ENCODE measurements at places on chromosomes 12 and 14.

- no peak for DNase-seq
Measured at GRCh38 chr14:90609376-90609775, 206.9 kb downstream of the TTC7B start.

DNA sequence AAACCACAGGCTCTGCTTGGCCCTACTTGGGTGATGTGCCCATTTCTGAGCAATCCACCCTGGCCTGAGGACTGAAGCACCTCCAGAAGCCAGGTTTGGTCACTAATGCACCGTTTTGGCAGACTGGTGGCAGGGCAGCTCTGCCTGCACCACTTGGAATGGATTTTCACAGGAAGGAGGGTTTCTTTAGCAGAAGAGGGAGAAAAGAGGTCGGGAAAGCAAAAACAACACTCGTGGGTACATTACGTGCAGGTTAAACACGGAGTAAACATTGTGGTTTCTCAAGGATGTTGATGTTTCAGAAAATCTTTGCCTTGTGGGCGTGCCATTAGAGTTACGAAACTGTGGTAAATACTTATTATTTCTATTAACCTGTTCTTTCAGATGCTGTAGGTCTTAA is 70.8 kb downstream of the KCNA5 start:
- no peak for DNase-seq

GRCh38 chr14:73458183-73458976 is at the start of gene NUMB:
Gene NUMB (minus strand): TSS chr14:73458546. CDS start chr14:73355751, 102,795 bp downstream.
- DNase-seq = peak; percentile 98

GRCh38 chr12:113142173-113142885 is 6.8 kb upstream of the RASAL1 start:
- DNase-seq = peak; percentile 57

- DNase-seq = no peak
Measured at GRCh38 chr12:109182041-109182839, 65.9 kb downstream of the ACACB start.

- no peak for DNase-seq
Measured at GRCh38 chr14:98766818-98767217, 505.2 kb downstream of the BCL11B start.

GRCh38 chr12:93804392-93805179 is 127.4 kb downstream of the CRADD start:
- DNase-seq = no peak

- no peak for DNase-seq
Measured at GRCh38 chr14:90509403-90509802, 112.6 kb downstream of the CALM1 start.

DNA sequence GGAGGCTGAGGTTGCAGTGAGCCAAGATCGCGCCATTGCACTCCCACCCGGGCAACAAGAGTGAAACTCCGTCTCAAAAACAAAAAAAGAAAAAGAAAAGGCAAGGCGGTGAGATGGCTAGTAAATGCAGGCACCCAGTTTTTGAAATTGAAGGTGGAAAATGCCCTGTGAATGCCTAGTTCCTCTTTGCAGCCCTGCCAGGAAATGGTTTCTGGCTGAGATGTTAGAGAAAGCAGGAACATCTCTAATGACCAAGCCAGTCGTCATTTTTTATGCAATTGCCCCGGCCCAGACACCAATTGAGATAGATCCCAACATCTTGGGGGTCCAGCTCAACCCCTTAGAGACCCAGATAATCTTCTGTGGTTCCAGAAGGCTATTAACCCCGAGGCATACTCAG is 17.0 kb downstream of the SLC8A3 start:
- DNase-seq = no peak

GRCh38 chr12:2457933-2458414 is 336.8 kb upstream of the FKBP4 start:
- DNase-seq = no peak
